ENCODE measurements at places on chromosomes 13 and 19.

- DNase-seq = no peak
Measured at GRCh38 chr13:106034201-106034600, 501.3 kb downstream of the EFNB2 start.

DNA sequence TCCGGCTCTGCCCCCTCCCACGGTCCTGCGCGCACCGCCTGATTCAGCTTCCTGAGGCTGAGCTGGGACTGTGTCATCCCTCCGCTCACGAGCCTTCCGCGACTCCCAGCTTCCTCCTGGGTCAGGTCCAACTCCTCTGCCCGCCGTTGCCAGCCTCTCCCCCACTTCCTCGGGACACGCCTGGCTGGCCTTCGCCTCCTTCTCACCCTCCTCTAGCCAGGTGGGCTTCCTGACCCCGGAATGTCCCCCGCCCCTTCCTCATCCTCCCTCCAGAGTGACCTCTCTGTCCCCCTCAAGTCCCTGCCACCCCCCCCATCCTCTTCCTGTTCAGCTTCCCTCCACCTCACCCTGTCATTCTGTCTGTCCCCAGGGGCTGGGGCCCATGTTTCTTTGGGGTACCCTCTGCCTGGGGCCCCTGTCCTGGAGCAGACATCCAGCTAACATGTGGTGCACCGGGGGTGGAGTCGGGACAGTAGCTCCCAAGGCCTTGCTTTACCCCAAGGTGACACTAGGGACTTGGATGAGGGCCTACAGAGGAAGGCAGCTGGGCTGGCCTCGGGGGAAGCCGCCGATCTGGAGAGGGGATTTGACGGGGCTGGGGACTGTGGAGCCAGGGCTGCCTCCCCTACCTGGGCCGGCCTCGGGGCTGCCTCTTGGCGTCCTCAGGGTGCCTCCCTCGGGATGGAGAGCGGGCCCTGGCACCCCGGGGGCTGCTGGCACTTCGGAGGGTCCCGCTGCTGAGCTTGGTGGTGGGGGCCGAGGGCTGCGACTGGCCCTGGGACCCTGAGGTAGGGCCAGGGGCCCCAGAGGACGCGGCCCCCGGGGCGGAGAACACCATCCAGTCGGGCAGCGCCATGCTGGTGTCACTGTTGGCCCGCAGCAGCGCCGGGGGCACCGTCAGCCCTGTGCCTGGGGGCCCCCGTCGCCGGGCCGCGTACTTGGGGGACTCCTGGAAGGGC lies 16.5 kb downstream of the SHANK1 start:
- no peak for DNase-seq

- DNase-seq = no peak
Measured at GRCh38 chr13:70964124-70964523, 855.9 kb upstream of the KLHL1 start.

GRCh38 chr19:16136185-16136999 lies 7.1 kb upstream of the HSH2D start:
- no peak for DNase-seq

GRCh38 chr13:98658131-98658530 lies 81.2 kb upstream of the STK24 start:
- DNase-seq = no peak

- no peak for DNase-seq
Measured at GRCh38 chr13:93621051-93621450, 394.4 kb downstream of the GPC6 start.

Data from CD4-positive, alpha-beta T cell treated with Interferon gamma for 1 hour (primary cell).